WERI-Rb-1 (cell line): ENCODE measurements at places on chromosomes 11 and 22.

DNA sequence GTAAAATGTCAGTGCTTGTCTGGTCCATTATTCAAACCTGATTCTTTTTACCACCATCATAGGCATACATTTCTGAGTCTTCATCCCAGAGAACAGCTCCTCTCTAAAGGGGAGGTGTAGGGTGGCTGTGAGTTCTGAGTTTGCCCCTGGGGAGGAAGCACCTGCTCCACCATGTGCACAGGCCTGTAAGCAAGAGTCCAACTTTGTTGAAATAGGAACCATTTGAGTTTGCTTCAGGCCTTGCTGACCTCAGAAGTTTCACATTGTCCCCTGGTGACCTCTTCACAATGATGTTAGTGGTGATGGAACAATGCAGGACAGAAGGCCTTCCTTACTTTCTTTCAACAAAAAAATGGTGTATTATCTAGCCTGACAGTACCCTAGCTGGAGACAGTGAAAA lies 54.6 kb upstream of the TOP3B start:
- DNase-seq, result no peak

DNA sequence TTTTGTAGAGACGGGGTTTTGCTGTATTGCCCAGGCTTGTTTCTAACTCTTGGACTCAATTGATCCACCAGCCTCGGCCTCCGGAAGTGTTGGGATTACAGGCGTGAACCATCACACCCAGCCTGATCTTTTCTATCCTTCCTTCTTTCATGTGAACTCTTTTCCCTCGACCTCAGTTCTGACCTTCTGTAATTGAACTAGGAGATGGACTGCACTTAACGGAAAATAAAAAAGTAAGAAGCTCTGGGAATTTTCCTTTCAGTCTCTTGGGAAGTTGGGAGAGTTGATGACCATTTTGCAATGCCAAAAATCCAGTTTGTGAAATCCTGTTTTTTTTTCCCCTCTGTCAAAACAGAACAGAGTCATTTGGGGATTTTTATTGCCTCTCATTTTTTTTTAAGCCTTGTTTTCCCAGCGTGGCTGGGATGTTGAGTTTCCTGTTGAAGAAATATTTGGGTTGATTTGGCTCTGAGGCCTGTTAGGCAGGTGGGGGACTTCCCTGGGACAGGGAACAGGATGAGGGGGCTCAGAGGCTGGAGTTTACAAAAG lies 26.9 kb upstream of the CYB5R3 start:
- DNase-seq, result no peak

- DNase-seq, result no peak
Observed at GRCh38 chr11:74783241-74783871, 34.7 kb downstream of the RNF169 start.

- DNase-seq, result no peak
Observed at GRCh38 chr11:111301004-111301841, 2.9 kb downstream of the POU2AF3 start.

- no peak for DNase-seq
Observed at GRCh38 chr11:133425245-133425644, 107.1 kb downstream of the OPCML start.

DNA sequence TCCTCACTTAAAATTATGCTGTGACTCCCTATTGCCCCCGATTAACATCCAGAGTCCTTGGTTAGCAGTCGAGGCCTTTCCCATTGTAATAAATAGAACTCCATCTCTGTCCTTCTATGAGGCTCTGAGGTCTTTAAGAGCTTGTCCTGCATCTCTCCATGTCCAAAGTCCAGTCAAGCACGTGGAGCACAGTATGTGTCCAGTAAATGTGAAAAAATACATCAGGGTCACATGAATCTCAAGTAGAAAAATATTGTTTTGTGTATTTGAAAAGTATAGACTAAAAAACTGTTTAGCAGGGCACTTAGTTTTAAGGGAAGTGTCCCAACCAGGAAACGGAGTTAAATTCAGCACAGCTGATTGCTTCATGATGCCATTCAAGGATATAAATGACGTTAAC lies 298.8 kb upstream of the TENM4 start:
- DNase-seq, result no peak

DNA sequence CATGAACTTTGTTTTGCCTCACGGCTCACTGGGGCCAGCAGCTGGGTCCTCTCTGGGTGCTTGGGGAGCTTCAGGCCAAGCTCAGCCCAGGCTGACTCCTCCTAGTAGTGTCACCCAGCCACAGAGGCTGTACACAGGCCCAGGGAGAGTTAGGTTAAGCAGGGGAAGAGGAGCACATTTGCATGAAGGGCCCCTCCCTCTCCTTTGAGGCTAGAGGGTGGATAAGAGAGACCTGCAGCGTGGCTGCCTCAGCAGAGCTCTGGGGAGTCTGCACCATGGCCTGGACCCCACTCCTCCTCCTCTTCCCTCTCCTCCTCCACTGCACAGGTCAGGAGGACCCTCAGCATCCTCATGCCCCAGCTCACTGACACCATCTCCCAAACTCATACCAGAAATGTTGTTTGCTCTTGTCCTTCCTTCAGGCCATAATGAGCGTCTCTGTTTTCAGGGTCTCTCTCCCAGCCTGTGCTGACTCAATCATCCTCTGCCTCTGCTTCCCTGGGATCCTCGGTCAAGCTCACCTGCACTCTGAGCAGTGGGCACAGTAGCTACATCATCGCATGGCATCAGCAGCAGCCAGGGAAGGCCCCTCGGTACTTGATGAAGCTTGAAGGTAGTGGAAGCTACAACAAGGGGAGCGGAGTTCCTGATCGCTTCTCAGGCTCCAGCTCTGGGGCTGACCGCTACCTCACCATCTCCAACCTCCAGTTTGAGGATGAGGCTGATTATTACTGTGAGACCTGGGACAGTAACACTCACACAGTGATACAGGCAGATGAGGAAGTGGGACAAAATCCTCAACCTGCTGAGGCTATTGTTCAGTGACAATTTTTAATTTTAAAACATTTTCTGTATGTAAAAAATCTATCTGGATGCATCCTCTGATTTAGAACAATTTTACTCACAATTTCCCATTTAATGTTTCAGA lies 82.4 kb upstream of the VPREB1 start:
- DNase-seq, result no peak

- DNase-seq, result no peak
Observed at GRCh38 chr22:44617828-44618227, 84.2 kb upstream of the PRR5 start.

GRCh38 chr11:12123273-12123672 lies 12.9 kb downstream of the MICAL2 start:
- DNase-seq, result no peak
